Stimulated activated CD8-positive, alpha-beta memory T cell treated with anti-CD3 and anti-CD28 coated beads, Interleukin-4, amount 100 ng/mL, for 1 hour (primary cell): ENCODE measurements at places on chromosomes 7 and 10.

DNA sequence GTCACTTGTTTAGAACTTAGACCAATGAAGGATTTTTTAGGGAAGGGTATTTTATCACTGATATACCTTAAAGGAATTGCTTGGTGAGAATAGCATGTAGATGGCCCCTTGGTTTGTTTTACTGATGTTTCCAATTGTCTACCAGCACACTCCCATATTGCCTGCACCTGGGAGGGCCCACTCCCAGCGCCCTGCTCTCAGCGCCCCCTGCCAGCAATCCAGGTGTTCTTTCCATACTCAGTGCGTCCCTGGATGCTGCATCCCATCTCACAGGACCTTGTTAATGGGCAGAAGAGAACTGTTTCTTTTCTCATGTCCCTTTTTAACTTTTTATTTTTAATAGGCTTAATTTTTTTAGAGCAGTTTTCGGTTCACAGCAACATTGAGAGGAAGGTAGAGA, 24.1 kb upstream of the SFRP5 start:
- no peak for DNase-seq

GRCh38 chr7:75943864-75944263, 28.9 kb downstream of the POR start:
- no peak for DNase-seq

DNA sequence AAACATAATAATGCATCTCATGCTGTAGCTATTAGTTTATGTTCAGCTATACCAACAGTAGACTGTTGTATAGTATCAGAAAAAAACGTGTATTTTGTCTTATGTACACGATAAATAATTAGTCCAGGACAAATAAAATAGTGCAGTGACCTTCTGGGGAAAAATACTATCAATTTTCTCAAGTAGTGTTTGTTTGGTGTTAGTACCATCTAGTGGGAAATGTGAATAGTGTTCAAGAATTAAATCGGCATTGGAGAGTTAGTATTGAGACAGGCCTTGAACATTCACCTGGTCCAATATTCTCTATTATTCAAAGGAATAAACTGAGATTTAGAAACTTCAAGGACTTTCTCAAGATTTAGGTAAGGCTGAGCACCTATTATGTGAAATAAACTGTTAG, 21.7 kb upstream of the OR2A5 start:
- no peak for DNase-seq

DNA sequence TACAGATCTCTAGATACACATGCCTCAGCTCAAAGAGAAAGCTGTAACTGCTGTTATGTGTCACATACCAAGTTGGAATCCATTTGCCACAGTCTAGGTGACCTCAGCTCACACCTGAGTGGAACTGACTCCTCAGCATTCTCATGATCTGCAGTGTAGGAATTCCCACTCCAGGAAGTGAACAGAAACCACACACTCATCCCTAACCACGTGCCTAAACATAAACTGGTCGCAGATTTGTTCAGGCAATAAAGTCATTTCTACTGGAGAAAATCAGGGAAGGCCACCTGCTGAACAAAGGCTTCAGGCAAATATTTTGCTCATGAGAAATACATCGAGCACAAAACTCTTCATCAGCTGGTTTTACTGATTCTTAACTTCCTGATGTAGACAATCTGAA, 23.0 kb upstream of the ZMYND11 start:
- DNase-seq, result no peak

- no peak for DNase-seq
Observed at GRCh38 chr10:71045936-71046335, 157.6 kb upstream of the PCBD1 start.

- no peak for DNase-seq
Observed at GRCh38 chr10:78595269-78595619, 473.5 kb upstream of the ZMIZ1 start.

DNA sequence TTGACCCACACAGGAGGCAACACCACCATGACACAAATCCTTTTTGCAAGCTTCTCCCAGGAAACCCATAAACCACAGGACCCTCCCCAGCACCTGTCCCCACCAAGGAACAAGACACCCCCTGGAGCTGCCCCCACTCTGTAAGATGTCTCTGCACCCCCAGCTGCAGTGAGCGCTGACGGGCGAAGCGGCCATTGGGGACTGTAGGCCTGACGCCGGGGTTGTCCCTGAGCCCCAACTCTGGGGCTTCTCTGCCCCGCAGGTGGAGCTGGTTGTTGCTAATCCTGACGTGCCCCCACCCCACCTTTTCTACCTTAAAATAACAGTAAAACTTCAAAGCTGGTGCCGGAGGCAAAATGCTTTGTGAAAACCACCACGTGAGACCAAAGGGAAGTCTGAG, 94.7 kb upstream of the PPP2R2D start:
- DNase-seq, result no peak

DNA sequence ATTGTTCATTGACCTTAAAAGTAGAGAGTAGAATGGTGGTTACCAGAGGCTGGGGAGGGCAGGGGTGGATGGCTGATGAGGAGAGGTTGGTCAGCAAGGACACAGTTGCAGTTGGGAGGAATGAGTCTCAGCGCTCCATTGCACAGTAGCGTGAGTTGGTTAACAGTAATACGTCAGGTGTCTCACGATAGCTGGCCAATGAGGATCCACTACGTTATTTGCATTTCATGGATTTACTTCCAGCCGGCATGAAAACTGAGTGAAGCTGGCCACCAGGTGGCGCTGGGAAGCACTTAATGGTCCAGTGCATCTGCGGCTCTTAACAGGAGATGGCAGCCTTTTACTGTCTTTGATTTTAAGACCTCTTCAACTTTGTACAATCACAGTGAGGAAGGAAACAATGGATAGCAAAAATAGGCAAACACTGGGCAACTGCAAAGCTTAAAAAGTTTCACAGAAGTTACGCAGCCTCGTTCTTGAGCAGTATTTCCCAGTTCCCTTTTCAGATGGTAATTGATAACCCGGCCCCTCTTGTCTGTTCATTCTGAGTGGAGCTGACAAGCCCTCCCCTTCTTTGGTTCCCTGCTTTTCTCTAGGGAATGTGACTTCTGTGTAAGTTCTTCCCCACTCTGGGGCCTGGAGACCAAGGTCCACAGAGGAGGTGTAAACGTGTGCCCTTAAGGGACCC, 23.7 kb downstream of the AKR1E2 start:
- peak; percentile 75 for DNase-seq

GRCh38 chr10:118167056-118167700, 120.4 kb upstream of the RAB11FIP2 start:
- no peak for DNase-seq

- DNase-seq, result no peak
Observed at GRCh38 chr10:101111547-101111946, 19.6 kb upstream of the TLX1 start.

DNA sequence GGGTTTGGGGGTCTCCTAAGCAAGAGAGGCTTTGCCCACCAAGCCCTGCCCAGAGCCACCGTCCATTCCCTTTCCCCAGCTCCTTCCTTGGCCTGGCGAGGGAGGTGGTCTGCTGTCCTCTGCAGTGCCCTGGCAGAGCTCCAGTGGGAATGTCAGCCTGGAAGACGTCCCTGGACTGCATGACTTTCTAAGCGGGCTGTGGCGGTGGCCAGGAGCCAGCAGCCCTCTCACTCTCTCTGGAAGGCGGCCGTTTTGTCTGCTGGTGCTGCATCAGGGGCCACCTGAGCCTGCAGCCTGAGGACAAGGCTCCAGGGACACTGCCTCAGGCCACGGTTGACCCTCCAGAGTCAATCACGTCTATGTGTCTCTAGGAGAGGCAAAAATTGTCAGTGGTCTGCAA, 271.0 kb downstream of the SKAP2 start:
- no peak for DNase-seq

- DNase-seq, result no peak
Observed at GRCh38 chr7:2354939-2355704, 495 bp downstream of the EIF3B start.

- no peak for DNase-seq
Observed at GRCh38 chr7:107789647-107790046, 13.4 kb downstream of the SLC26A3 start.

GRCh38 chr10:15725603-15726002, 5.9 kb upstream of the ITGA8 start:
- DNase-seq, result no peak

GRCh38 chr10:22962817-22963216, 35.0 kb downstream of the ARMC3 start:
- no peak for DNase-seq

- no peak for DNase-seq
Observed at GRCh38 chr10:58723186-58723585, 210.5 kb downstream of the BICC1 start.

- no peak for DNase-seq
Observed at GRCh38 chr10:62626817-62627216, 177.7 kb upstream of the ADO start.

- no peak for DNase-seq
Observed at GRCh38 chr10:131641231-131641630, 259.6 kb upstream of the PPP2R2D start.

- no peak for DNase-seq
Observed at GRCh38 chr10:75782463-75783248, 351.2 kb downstream of the LRMDA start.

DNA sequence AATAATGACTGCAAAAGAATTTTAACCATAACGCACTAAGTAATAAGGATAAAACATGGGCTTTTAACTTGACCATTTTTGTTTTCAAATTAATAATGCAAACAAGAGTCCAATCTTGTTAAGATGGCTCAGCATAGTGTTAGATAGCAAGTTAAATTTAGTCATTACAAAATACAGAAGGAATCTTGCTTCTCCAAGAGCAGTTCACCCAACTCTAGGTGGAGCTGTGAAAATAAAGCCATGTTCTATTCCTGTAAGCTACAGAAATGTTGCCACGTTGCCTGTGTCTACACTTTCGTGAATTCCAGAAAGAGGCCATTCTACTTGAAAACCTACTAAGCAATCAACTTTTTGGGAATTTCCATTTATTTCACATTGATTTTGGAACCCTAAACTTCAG, 191.9 kb downstream of the SFMBT2 start:
- DNase-seq, result no peak

- DNase-seq, result no peak
Observed at GRCh38 chr7:13946181-13946580, 43.3 kb downstream of the ETV1 start.

GRCh38 chr7:81206217-81206616, 287.4 kb upstream of the SEMA3C start:
- DNase-seq, result no peak

DNA sequence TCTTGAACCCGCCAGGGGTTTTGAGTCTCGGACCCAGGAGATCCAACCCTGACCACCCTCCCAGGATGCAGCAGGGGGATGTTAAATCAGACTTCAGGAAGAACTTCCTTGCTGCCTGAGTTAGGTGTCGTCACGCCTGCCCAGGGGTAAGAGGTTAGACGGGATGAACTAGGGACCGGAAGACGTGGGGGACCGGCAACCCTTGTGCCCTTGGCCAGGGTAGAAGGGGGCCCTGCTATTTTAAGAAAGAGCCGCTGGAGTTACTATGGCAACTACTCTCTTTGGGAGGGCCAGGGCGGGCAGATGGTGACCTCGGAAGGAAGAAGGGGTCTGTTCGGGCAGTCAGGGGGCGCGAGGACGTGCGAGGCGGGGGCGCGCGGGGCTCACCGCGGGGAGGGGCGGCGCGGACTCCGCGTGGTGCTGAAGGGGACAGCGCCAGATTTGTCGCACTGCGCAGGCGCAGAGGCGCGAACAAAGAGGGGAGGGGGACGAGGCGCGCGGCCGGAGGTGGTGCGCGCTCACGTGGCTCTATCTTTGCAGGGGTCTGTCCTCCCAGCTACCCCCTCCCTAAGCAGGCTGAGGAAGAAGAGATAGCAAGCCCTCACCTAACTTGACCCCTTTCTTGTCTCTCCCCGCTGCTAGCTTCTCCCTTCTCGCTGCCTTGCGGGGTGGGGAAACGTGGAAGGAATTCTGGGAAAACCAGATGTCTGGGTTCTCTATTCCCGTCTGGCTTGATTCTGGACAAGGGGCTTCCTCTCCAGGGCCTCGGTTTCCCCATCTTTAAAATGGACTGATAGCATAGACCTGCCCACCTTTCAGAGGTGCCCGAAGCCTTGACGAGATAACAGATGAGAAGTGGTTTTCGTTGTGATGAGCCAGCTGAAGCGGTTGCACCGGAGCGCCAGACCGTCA, 940 bp upstream of the PSD start:
- peak; percentile 50 for DNase-seq

DNA sequence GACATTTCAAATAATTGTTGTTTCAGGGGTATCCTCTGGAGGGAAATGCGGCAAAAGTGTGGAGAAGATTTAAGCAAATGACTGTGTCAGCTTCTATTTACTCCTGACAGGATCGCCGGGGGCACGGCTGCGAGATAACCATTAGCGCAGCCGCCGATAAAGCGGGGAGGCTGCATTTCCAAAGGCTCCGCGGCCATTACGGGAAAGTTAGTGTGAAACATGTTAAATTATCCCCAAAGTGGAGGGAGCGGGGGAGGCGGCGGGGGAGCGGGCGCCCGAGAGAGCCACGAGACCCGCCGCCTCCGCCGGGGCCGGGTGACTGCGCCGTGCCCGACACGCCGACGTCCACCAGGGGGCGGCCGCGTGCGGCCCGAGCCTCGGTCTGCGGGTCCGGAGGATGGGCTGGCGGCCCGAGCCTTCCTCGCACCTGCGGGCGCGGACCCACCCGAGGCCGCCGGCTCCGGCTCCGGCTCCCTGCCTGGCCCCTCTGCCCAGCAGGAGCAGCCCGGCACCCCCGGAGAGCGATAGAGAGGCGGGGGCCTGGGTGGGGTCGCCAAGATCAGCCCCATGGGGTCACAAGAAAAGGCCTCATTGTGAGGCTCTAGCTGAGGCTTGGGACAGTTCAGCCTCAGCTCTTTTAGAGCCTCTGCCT, 74.4 kb upstream of the PAX2 start:
- peak; percentile 35 for DNase-seq

DNA sequence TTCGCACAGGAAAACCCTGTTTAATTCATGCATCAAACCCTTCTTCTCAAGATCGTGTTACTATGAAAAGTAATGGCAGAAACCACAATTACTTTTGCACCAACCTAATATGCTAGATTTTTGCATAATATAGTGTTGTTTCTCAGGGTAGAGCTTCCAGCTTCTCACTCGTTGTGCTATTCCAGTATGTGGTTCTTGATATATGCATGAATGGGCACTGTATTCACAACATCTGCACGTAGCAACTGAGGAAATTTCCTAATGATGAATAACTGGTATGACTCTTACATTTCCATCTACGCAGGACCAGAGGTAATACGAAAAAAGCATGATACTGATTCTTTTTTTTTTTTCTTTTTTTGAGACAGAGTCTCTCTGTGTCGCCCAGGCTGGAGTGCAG, 326.6 kb upstream of the GALNT17 start:
- no peak for DNase-seq

DNA sequence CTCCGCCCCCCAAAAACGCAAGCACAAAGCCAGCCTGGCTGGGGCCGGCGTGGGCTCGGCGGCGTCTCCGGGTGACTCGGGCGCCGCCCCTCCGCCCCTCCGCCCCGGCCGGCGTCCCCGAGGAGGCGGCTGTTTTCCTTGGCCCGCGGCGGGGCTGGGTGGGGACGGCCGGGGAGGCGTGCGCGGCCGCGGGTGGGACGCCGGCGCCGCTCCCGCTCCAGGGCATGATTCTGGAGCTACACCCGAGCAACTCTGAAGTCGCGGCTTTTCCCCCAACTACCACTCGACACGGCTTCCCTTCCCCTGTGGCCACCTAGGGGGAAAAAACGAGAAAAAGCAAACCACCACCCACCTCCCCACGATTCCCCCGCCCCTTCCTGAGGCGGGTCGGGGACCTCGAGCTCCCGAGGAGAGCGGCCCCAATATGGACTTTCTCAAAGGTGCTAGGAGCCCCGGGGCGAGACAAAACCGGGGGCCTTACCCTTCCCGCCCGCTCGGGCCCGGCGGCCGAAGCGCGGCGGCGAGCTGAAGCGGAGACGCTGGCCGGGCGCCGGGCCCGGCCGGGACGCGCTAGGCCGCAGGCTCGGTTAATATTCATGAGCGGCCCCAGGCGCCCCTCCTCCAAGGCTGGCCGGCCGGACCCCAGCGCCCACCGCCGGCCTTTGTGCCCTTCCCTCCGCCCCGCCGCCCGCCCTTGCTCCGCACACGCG, 856 bp downstream of the ARHGAP21 start:
- DNase-seq, result no peak
